ENCODE measurements at places on chromosomes 4 and X.

- DNase-seq, result no peak
Measured at GRCh38 chr4:19262467-19262866, 989.2 kb upstream of the SLIT2 start.

- no peak for DNase-seq
Measured at GRCh38 chr4:20444599-20445337, 193.1 kb downstream of the SLIT2 start.

DNA sequence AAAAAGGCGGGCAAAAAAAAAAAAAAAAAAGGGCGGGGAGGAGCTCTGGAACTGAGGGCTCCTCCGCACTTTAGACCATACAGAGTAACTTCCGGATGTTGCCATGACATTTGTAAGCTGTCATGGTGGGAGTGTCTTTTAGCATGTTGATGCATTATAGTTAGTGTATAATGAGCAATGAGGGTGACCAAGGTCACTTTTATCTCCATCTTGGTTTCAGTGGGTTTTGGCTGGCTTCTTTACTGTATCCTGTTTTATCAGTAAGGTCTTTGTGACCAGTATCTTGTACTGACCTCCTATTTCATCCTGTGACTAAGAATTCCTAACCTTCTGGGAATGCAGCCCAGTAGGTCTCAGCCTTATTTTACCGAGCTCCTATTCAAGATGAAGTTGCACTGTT, 193.4 kb downstream of the UGT8 start:
- no peak for DNase-seq

GRCh38 chr4:137774501-137774900, 242.2 kb upstream of the PCDH18 start:
- DNase-seq, result no peak

- DNase-seq, result no peak
Measured at GRCh38 chr4:35939751-35940150, 304.6 kb downstream of the ARAP2 start.

GRCh38 chr4:159220353-159220752, 117.5 kb downstream of the RAPGEF2 start:
- DNase-seq, result no peak

DNA sequence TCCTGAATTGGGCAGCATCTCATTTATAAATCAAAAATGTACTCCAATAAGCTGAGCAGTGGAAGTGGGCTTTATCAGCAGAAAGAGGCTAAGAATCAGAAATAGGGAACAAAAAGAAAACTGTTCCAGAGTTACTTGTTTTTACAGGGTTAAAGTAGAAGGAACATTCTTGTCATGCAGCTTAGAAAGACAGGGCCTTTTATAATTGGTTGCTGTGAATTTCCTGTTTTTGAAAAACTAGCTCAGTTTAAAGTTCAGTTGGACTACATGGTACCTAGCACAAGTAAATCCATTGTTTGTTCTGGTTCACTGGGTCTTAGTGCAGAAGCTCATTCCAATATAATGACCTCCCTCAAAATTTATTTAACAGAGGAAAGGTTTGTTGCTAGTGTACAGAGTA, 200.8 kb downstream of the GRIA2 start:
- no peak for DNase-seq

DNA sequence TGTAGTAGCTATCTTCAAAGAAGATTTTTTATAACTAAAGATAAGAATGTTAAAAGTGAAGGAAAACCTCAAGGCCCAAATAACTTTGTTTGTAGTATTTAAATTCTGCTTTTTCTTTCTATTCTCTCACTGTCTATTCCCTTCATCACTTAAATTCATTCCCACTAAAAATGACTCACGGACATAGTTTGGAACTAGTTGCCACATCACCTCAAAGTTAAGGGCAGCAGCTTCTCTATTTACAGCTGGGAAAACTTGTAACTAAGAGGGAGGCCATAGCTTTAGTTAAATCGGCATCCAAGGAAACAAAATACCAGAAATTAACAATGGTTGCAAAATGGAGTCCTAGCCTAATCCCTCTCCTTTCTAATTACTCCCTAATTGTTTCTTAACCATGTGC, 325.4 kb upstream of the MAGEB2 start:
- DNase-seq, result no peak

DNA sequence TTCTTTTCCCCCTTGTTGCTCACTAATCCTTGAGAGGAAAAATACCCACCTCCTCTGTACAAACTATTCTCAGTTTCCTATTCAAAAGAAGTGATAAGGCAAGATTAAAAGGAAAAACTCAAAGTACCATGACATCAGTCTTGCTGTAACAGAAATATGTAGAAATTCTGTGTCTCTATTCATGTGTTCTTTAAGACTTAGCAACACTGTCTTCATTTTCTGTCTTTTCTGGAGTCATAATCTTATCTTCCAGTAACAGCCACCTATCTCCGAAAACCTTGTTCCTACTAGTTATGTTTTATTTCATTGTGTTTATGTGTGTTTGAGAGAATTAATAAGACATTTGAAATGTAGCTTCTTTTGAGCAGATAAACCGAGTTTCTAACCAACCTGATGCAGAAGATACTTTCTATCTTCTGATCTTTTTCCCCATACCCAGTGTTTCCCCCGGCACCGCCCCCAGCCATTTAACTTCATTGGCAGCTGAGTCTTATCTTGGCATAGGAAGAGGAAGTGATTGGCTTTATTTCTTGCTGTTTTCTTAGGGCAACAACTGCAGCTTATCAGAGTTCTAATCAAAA, 8.0 kb downstream of the FAM241A start:
- DNase-seq, result no peak

DNA sequence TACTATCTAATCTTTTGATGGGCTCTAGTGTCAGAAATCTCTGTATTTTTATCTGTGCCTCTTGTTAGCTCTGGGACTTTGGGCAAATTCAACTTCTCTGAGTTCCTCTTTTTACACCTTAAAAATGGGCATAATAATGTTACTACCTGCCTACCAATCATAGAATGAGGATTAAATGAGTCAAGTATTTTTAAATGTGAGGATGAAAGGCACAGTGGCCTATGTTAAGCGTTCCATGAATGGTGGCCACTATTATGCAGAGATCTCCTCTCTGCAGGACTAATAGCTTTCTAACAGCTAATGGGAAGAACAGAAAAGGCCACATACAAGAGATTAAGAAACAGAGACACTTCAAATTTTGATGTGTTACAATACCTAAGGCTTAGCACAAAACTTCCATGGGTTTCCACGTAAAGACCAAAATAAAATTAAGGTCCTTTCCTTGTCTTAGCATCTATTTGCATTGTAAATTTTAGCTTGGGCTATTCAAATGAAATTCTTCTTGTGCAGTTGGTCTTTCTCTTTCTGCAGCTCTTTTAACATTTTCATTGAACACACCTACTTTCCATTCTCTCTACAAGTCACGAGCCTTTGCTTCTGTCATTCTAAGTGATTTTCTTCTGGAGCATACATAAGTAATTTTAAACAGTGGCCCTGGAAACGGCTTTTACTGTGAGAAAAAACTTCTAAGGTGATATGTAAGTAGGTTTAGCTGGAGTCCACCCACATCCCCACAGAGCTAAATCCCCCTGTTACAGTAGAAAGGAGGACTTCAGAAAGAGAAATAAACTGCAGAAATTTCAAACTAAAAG, 117.9 kb upstream of the MED14 start:
- DNase-seq, result no peak

DNA sequence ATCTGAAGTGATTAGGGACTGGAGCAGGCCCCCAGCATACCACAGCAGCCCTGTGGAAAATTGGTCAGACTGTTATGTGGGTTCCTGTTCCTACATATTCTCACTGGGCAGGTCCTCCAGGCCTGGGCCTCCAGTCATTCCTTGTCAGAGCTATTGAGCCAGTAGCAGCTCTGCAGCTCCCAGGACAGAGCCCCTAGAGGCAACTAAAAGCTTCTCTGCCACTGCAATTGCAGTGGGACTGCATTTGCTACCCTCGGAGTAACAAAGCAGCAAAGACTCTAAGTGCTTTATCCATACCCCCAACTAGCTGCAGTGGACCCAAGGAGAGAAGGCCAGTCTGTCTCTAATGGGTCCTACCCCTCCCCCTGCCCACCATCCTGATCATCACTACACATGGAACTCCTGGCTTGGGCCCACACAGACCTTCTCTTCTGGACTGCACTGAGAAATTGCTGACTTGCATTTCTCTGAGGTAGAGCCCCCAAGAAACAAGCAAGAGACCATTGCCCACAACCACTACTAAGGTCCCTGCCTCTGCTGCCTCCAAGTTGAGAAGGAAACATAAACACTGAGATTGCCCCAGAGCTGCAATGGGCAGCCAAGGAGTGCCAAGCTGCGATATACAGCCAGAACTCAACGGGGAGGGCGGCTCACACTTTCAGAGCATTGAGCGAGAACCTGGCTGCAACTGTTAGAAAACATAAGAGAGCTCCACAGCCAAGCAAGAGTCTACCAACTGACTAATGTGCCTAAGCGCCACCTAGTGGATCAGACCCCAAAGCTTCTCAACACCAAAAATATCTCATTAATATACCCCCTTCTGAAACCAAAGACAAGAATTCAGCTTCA, 738.7 kb upstream of the NDST4 start:
- DNase-seq, result peak; percentile 11

DNA sequence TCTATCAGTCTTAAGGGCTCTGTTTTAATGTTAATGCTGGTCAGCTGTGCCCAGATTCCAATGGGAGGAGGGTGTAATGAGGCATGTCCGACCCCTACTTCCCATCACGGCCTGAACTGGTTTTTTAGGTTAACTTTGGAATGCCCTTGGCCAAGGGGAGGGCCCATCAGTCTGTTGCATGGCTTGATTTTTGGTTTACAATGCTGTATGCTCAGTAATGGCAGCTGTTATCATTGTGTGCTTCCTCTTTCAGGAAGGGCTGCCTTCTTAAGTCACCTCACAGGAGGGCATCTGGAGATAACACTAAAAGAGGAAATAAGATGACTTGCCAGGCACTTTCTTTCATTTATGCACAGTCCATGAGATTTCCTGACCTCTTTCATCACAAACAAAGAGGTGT, 36.3 kb downstream of the ATXN3L start:
- no peak for DNase-seq

All from midbrain (tissue), 1 donor.